ENCODE measurements at places on chromosomes 13 and 19.
A peak's percentile ranks its signal among the peaks of the same experiment; 100 is the strongest.

- no peak for DNase-seq
Measured at GRCh38 chr13:110653271-110653670, 37.9 kb downstream of the NAXD start.

- DNase-seq, result no peak
Measured at GRCh38 chr19:46866407-46867136, 5.8 kb downstream of the ARHGAP35 start.

- DNase-seq, result no peak
Measured at GRCh38 chr13:81917810-81918209, 1576.9 kb upstream of the SPRY2 start.

DNA sequence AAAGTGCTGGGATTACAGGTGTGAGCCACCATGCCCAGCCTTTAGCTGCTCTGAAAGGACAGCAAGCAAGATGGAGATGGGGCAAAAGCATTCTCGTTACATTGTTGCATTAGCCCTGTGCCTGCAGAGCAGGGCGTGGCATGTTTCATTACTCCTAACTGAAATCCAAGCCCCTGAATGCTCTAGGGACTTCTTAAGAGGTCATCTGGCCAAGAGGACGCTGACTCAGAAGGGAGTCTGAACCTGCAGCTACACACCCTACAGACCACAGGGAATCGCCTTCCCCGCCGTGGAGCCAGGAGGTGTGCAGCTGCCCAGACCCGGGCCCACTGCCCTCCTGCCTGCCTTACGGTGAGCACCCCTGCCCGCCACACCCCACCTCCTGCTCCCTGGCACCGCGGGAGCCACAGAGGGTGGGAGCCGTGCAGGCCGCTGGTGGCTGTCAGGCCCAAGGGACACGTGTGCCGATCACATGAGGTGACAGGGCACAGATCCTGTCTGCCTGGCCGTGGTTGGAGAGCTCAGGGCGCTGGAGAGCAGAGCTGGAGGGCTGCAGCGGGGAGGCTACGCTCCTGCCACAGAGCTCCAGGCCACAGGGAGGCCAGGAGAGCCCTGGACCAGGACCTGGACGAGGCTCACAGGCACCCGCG, 27.2 kb downstream of the ADPRHL1 start:
- no peak for DNase-seq

- no peak for DNase-seq
Measured at GRCh38 chr19:45876411-45877197, 9.3 kb downstream of the IRF2BP1 start.

GRCh38 chr13:38103851-38104250, 234.3 kb upstream of the TRPC4 start:
- no peak for DNase-seq

DNA sequence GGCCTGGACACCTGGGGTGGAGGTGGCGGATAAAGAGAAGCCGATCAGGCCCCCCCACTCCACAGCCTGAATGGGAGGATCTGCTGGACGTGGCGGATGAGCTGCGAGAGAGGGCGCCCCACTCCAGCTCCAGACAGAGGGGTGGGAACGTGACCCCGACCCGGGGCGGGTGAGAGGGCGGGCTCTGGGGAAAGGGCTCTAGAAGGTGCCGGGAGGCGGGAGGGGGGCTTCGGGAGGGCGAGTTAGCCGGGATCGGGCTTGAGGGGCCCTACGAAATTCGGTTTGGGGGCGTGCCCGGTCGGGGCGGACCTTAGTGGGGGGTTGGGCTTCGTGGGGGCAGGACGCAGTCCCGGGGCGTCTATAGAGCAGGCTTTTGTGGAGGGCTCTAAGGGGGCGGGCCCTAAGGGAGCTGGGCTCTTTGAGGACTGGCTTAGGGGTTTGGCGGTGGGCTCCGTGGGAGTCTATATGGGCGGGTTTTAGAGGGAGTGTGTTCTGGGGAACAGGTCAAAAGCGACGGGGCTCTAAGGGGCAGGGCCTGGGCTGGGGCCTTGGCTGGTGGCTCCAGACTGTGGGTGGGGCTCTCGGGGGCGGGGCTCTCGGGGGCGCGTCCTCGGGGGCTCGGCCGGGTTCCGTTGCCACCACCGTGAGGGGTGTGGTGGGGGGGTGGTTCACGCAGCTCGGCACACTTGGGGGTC, 4.1 kb upstream of the NANOS3 start:
- DNase-seq, result no peak

DNA sequence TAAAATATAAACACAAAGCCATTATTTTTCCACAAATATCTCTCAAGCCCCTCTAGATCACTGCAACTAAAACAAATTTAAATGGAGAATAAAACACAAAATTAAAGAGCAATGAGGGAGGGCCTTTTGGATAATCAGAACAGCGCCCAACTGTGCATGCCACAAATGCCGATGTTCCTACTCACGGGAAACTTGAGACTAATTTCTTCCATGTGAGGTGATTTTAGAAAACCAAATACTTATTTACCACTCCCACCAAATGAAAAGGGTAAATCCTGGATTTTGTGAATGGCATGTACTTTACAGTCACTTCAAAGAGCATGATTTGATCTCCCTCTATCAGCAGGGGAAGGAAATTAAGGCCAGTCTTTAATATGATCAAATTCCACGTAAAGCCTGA, 74.8 kb downstream of the SLC7A1 start:
- no peak for DNase-seq

GRCh38 chr13:21932996-21933395, 262.1 kb downstream of the FGF9 start:
- DNase-seq, result no peak

DNA sequence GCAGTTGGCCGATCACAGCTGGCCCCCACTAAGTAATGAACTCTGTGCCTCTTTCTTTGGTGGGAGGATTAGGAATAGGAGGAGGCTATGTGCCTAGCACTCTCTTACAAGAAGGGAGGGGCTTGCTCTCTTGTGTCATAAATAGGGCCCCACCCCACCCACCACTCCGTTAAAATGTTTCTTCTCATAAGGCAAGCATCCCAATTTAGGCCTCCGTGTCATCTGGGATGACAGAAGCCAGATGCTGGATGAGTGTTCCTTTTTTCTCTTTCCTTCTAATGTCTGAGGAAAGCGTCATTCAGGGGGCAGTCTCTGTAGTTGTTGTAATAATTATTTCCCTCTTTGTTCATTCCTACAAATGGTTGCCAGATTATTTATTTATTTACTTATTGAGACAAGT, at the start of gene LIPE:
LIPE (minus strand) TSS at position 76 of the 400 bp plus-strand sequence. CDS start 239 bp downstream, outside the sequence.
- no peak for DNase-seq

- DNase-seq, result no peak
Measured at GRCh38 chr19:45244133-45244794, 943 bp downstream of the EXOC3L2 start.

GRCh38 chr19:18321734-18322102, 1.2 kb downstream of the LSM4 start:
- no peak for DNase-seq

- DNase-seq, result no peak
Measured at GRCh38 chr19:33300894-33301143, 1.5 kb downstream of the CEBPA start.

DNA sequence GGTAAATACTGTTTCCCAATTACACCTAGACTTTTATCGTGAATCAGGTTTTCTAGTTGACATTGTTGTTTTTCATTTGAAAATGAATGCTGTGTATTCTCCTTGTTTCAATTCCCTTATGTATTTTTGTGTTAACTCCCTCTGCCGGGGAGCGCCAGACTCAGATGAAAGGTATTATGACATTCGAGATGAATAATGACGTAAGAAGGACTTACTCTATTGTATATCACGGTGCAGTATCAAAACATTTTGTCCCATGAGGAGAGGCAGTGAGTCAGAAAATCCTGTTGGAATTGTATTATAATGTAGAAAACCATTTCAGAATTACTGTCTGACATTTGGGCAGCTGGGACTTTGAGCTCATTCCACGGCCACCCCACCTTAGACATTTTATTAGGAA, 61.6 kb downstream of the LRCH1 start:
- no peak for DNase-seq

DNA sequence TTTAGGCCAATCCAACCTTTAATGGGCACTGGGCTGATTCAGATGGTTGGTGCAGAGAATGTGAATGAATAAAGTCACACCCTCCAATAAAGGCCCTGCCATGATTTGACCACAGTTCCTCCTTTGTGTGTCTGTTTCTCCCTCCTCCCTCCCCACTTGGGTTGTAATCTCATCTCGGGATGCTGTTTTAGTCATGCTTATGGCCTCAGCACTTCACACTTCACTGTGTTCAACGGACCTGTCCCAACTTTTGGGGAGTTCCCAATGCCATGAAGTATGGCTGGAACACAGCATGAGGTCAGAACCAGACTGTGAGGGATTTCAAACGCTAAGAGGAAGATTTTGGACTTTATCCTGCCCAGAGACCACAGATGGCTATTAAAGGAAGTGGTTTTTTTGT, 5.6 kb upstream of the RAB8A start:
- DNase-seq, result no peak

- peak; percentile 60 for DNase-seq
Measured at GRCh38 chr13:26758496-26759157, 2.0 kb downstream of the GPR12 start.

GRCh38 chr19:6222884-6223283, 56.9 kb downstream of the MLLT1 start:
- no peak for DNase-seq

GRCh38 chr13:111322916-111323331, 2.5 kb downstream of the TEX29 start:
- no peak for DNase-seq

DNA sequence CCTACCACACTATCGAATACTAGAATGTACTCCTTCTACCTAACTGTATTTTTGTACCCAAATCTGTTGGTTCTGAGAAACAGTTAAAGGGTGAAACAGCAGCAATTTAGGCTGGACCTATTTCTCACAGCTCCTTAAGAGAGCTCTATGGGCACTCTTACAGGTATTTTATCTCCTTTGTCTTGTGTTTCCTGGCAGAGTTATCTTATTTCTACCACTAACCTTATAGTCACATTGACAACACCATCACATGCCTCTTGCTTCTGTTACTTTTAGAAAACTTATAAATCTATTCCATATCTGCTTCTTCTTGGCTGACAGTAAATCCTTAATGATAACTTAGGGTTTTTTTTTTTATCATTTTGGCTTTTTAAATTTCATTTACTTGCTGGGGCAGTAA, 130.7 kb downstream of the MYO16 start:
- DNase-seq, result no peak

DNA sequence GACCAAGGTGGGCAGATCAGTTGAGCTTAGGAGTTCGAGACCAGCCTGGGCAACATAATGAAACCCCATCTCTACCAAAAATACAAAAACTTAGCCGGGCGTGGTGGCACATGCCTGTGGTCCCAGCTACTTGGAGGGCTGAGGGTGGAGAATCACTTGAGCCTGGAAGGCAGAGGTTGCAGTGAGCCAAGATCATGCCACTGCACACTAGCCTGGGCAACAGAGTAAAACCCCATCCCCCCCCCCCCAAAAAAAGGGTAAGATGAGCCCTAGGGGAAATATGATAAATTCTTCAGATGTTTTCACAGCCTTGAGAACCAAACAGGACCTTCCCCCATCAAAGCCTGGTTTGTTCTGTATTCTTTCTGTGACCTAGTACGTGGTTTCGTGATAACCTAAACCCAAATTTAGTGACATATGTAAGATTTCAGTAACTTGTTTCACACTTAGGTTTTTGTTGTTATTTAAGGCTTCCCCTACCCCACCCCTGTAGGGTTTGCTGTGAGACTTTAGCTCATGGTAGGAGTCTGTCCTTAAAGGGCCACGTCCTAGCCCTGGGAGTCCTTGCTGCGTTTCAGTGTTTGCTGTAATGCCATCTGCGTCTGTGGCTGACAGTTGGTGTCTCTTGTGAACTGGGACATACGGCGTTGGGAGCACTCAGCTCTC, 49.6 kb downstream of the MYO9B start:
- DNase-seq, result no peak

DNA sequence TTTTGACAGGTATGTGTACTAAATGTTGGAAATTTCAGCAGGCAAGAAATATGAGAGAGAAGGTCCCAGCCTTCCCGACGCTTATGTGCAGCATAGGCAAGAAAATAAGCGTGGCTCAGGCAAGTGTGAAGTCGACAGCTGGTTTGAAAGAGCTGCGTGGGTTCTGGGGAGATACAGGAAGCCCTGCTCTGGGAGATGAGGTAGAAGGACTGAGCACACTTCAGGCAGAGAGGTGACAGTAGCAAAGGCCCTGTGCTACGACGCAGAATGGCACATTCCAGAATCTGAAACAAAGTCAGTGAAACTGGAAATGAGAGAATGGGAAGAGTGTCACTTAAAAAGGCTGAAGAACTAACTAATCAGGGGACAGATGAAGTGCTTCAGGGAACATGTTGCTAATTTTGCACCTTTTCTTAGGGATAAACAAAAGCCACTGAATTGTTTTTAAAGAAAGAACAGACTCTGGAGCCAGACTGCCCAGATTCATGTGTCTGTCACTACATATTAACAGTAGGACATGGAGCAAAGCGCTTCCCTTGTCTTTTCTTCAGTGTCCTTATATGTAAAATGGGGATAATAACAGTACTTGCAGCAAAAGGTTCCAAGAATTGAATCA, 160.1 kb downstream of the SPRY2 start:
- no peak for DNase-seq

GRCh38 chr13:75120085-75120484, 361.9 kb downstream of the TBC1D4 start:
- no peak for DNase-seq

DNA sequence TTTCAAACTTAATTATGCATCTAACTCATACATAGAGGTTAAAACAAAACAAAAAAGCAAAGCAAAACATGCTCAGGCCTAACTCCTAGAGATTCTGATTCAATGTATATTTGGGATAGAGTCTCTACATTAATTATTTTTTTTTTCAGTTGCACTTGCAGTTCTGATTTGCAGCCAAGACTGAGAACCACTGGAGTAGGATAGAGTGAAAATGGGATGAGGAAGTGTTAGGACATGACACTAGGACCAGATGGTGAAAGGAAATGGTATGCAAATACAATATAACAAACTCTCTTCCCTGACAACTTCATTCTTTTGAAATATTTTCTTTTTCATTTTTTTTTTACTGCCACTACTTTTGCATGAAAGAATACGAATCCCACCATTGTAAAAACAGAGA, 1.8 kb downstream of the CCDC122 start:
- DNase-seq, result peak; percentile 12

Data from NCI-H526 (cell line).